Lower lobe of right lung (tissue), 2 donors: ENCODE measurements at places on chromosomes 11 and 22. TPM values are rescaled to one million over a fixed set of nuclear protein-coding genes. Genes with fewer than 3 reads are reported as not detected.

DNA sequence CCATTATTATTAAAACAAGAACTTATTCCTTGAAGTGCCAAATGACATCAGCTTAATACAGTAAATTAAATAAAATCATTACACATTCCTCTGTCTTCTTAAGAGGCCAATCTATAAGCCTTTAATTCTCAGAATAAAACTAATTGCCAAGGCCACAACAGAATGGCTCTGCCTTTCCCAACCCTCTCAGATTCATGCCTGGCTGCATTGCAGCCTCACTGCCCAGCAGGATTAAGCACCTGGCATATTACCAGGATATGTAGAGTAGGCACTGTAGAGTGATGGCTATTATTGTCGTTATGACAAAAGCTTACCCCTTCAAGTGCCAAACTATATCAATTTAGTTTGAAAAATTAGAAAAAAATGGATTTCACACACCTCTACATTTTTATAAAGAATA, 9.4 kb upstream of the CALCA start:
- DNase-seq, result no peak

GRCh38 chr11:118771547-118772288, 19.2 kb downstream of the DDX6 start:
- DNase-seq, result no peak

GRCh38 chr11:120336641-120337354, 585 bp downstream of the ARHGEF12 start:
- DNase-seq, result peak; percentile 68

- DNase-seq, result no peak
These were observed 64.7 kb upstream of the CD5 start for GRCh38 chr11:61037441-61038093.

DNA sequence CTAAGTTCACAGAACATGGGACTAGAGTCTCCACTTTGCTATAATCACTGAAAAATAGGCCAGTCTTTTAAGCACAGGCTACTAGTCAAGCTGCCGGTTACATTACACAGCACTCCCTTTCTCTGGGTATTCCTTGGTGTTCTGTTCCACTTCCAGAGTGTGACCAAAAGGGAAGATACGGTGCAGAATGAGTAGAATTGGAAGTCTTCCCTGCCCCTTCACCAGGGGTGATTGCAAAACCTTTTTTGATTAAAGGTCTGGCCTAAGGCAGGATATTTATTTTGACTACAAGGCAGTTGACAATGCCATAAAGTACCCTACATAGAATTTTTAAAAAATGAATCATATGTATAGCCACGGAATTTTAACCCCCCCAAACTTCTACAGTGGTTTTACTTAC, 59.6 kb upstream of the ADORA2A start:
- no peak for DNase-seq

- DNase-seq, result no peak
These were observed 22.7 kb upstream of the PICALM start for GRCh38 chr11:86091566-86091965.

Gene ZNF280B
- 0.86 TPM for total RNA-seq

DNA sequence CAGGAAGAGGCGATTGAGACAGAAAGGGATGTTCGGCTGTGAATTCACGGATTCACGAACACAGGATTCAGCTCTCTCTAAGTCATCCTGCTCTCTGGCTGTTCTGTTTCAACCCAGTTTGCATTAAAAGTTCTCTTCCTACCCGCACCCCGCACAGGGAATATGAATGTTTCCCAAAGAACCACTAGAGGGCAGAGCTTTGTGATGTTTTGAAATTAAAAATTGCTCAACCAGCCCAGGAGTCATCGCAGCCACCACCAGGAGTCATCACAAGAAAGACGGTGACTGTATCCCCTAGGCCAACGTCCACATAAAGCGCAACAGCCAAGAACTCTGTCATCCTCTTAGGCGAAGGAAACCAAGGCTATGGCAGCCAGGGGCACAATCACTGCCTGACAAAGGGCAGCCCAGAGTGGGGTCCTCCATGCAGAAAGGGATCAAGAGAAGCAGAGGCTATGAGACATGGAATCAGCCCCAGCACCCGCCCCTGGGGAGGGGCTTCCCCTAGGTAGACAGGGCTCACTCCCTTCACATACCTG, 122.4 kb downstream of the WT1 start:
- DNase-seq, result no peak

Gene ZP1
- not detected for total RNA-seq

DNA sequence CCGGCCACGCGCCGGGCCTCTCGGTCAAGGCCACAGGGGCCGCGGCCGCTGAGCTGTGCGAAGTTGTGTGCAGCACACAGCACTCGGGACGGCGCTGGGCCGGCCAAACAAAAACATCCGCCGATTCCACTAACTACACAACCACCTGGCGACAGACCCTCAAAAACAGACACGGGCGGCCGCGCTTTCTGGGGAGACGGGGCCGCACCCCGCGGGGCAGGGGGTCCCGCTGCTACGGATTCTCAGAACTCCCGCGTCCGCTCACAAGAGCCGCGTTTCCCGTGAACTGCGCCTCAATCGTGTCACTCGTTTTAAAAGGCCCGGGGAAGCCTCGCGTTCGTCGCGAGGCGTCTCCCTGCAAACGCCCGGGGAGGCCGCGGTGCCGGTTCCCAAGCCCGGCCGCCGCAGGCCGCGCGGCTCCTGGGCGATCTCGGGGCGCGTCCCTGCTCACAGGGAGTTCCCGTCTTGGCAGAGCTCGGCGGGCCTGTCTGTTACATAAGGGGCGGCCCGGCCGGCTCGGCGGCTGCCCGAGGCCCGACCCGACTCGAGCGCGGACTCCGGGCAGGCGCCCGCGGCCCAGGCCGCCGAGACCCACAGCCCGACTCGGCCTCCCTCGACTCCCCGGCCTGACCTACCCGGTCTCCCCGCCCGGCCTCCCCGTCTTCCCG, 936 bp downstream of the BRD1 start:
- peak; percentile 80 for DNase-seq

DNA sequence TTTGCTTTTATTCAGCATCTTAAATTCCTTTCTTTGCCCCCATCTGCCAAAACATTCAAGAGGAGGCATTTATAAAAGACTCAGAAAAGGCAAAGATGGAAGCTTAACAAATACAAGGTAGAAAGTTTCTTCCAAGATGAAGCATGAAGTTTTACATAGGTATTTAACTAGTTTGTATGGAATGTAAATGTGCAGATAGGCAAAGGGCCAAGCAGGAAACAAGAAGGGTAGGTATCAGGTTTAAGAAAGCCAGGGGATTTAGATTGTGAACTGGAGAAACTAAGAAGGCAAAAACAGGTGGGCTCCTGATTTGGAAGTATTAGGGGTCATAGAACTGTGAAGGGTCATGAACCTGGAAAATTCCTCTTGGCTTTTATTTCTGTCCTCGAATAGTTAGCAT, 62.6 kb downstream of the PPP2R1B start:
- no peak for DNase-seq

DNA sequence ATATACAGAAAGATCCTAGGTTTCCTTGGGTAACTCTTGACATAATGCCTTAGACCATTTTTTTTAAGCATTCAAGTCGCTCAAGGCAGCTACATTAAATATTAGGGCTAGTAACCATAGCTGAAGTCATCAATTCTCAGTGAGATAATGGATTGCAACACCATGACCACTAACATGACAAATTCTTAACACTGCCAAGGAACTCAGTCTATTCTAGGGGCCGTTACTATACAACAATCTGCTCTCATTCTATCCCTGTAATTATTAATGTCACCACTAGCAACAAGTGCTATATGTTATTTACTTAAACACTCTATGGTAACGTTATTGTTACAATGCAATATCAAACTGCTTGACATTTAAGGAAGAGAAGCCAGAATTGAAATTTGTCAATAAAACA, 3.2 kb upstream of the STK33 start:
- no peak for DNase-seq

DNA sequence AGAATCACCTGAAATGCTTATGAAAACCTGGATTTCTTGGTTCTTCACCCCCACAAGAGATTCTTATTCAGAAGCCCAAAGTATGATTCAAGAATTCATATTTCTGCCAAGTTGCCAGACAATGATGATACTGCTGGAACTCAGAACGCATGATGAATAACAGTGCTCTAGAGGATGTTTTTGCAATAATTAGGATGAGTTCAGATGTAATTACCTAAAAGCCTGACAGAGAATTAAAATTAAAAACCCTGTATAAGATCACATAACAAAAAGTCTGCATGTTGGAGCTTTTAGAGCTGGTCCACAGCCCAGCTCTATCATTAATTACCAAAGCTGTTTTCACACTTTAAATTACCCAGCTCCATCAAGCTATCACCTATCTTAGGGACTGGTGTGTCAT, 211.8 kb downstream of the LUZP2 start:
- no peak for DNase-seq

DNA sequence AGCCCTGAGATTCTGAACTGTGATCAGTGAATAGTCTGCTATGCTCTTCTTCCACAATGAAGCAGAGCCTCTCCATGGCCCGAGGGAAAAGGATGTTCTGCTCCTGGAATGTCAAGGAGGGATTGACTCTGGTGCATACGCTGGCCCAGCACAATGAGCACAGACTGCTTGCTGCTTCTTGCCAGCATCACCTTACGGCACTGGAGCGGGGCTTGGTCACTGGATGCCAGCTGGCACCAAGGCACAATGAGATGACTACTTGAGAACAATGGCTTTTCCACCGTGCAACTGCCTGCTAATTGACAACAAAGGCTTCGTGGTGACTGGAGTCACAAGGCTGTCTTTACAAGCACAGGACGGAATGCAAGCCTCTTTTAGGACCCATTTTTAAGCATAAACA, 139.2 kb downstream of the DSCAML1 start:
- no peak for DNase-seq

DNA sequence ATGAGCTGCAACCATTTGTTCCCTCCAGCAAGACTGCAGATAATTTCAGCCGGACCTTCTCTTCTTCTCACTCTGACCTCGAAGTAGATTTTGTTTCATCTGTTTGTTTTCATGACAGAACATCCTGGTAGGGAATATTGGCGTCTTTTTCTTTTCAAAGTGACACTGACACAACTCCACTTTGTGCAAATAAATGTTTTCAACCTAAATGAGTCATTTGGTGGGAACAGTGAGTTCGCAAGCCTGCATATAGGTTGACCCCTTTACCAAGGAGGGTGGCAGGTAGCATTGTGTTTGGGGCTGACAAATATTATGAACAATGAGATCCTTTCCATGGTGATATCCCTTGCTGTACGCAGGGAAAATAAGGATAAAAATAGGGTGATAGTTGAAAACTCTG, 55.0 kb downstream of the LARGE1 start:
- no peak for DNase-seq

Gene PLCB3
- 31.8 TPM for total RNA-seq

- DNase-seq, result no peak
These were observed 16.3 kb downstream of the IL2RB start for GRCh38 chr22:37133304-37134018.

DNA sequence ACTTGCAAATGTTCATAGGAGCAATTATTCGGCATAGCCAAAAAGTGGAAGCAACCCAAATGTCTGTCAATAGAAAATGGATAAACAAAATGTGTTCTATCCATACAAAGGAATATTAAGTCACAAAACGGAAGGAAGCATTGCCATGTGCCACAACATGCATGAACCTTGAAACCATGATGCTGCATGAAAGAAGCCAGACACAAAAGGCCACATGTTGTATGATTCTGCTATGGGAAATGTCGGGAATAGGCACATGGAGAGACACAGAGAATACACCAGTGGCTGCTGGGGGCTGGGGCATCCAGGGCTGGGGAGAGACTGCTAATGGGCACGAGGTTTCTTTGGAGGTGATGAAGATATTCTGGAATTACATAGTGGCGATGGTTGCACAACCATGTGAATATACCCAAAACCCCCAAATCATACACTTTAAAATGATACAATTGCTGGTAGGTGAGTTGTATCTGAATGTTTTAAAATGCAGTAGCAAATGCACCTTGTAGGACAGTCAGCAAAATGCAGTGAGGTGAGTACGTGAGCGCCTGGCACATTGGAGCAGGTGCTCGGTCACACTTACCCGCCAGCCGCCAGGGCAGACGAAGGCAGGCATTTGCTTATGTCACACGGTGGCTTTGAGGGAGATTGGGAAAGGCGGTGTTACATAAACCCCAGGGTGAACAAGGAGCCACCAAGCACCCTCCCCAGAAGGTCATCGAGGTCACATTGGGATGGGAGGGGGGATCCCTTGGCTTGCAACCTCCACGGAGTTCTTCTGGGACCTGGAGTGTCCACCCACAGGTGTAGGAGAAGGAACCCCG, 6.3 kb upstream of the OSM start:
- DNase-seq, result no peak

Gene VWCE
- total RNA-seq, result 1.2 TPM

Gene KCNK4
- not detected for total RNA-seq

- no peak for DNase-seq
These were observed 121.5 kb downstream of the ST3GAL4 start for GRCh38 chr11:126476977-126477376.

Gene OR2AG1
- not detected for total RNA-seq

Gene OR4C46
- total RNA-seq, result not detected

GRCh38 chr11:129278586-129279319, 86.6 kb upstream of the ARHGAP32 start:
- DNase-seq, result peak; percentile 49

DNA sequence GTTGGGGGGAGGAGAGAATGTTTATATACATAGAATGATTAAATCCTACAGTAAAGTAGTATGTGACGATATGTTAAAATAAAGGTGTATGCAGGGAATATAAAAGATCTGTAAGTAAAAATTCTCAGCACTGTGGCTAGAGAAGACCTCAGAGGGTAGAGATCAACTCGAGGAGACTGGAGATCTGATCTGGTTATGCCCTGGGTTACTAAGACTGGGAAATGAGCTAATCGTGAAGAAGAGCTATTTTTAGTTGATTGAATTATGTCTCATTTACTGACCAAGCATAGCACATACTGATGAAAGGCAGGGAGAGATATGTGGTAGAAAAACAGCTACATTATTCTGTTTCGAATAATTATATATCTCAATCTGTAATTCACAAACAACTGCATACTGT, 42.8 kb upstream of the ALKBH3 start:
- no peak for DNase-seq

GRCh38 chr11:107916671-107917241, 11.5 kb upstream of the RAB39A start:
- DNase-seq, result no peak

DNA sequence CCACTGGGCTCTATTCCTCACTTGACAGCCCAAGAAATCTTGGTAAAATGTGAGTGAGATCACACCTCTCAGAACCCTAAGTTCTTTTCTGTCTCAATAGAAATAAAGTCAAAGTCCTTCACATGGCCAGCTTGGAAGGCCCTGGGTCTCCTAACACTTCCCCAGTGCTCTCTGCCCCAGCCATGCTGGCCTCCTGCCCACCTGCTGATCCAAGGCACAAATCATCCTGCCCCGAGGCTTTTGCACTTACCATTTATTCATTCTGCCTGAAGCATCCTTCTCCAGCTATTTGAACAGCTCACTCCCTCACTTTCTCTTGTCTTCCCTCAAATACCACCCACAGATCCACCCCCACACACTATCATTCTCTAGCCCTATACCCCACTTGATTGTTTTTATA, 26.4 kb downstream of the ISX start:
- DNase-seq, result no peak
